Left renal cortex interstitium (tissue), 4 donors: ENCODE measurements at places on chromosomes 4 and X. TPM values are rescaled to one million over a fixed set of nuclear protein-coding genes. Genes with fewer than 3 reads are reported as not detected.
A peak's percentile ranks its signal among the peaks of the same experiment; 100 is the strongest.

- DNase-seq = no peak
Measured at GRCh38 chr4:182235021-182235795, 8.0 kb upstream of the TENM3 start.

DNA sequence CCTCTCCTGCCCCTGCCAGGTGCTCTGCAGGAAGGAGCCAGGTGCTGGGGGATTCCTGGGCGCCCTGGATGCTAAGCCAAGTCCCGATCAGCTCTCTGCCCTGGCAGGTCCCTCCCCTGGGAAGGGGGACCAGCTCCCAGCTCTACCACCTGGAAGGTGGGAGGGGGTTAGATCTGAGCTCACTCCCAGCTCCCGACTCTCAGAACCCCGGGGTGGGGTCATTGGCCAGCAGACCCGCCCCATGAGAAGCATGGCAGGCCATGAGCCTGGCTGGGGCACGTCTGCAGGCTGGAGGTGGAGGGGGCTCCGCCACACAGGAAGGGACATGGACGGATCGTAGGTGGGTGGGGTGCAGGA is 83.4 kb upstream of the NKX1-1 start:
- DNase-seq = no peak

PDLIM3 gene
- polyA plus RNA-seq = 3.8 TPM

GRCh38 chr4:3246458-3247398 is 2.2 kb upstream of the MSANTD1 start:
- DNase-seq = no peak

DNA sequence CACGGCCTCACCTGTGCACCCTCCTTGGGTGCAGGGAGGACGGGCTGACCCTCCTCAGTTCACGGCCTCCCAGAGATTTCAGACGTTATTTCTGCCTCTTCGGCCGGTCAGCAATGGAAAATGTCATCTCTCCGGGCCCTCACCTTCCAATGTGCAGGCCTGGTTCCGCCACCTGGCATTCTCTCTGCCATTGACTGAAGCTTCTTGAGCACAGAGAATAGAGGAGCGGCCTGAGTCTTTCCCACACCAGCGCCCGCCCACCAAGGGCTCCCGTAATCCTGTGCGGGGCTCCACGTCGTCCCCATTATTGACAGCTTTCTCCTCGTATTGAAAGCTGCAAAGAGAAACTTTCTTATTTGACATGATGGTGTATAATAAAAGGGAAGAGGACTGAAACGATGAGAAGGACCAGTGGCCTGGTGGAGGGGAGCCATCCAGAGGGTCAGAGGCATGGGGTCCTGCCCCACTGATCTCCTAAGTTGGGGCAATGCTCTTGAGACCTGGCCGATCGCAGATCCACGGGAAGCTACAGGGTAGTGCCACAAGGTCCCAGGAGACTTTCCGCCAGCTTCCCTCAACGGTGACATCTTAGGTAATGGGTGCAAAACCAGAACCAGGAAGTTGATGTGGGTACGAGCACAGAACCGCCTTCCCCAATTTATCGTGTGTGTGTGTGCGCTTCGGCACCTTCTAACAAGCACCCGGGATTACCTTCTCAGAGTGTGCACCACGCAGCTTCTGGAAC is 20.6 kb downstream of the HTRA3 start:
- no peak for DNase-seq

- no peak for DNase-seq
Measured at GRCh38 chr4:70614184-70614555, 14.4 kb upstream of the ENAM start.

DNA sequence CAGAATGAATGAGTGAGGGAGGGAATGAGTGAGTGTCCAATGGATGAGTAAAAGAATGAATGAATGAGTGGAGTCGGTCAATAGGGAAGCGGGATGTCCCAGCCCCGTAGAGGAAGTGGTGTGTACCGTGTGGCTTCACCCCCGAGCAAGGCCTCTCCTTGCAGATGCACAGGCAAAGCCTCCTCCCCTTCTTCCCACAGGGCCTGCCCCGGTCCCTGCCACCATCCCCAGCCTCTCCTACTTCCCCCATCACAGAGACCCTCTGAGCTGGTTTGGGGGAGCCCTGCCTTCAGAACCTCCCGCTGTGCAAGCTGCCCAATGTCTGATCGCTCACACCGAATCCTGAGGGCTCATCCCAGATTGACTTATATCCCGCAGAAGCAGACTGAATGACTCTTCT is 13.6 kb downstream of the HTRA3 start:
- DNase-seq = no peak

DNA sequence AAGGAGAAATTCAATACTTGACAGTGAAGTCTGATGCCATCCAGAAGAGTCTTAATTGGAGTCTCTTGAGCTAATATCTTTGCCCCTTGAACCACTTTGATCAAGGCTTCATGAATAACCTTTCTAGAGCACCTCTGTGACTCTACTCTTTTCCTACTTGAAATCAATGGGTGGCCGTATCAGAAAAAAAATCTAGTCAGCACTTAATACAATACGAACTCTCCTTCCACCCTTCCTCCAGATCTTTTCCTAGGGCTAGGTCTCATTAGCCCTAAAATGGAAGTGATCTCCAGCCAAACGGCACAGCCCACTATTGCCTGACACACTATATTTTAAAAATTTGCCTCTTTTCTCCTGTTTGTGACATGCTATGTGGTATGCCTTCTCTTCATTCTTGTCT is 129.6 kb upstream of the TLL1 start:
- DNase-seq = no peak

CPLX1 gene
- 2.2 TPM for polyA plus RNA-seq

CXCL5 gene
- polyA plus RNA-seq = 0.11 TPM

GABRG1 gene
- 0.30 TPM for polyA plus RNA-seq

FRMD7 gene
- polyA plus RNA-seq = 1.9 TPM

DNA sequence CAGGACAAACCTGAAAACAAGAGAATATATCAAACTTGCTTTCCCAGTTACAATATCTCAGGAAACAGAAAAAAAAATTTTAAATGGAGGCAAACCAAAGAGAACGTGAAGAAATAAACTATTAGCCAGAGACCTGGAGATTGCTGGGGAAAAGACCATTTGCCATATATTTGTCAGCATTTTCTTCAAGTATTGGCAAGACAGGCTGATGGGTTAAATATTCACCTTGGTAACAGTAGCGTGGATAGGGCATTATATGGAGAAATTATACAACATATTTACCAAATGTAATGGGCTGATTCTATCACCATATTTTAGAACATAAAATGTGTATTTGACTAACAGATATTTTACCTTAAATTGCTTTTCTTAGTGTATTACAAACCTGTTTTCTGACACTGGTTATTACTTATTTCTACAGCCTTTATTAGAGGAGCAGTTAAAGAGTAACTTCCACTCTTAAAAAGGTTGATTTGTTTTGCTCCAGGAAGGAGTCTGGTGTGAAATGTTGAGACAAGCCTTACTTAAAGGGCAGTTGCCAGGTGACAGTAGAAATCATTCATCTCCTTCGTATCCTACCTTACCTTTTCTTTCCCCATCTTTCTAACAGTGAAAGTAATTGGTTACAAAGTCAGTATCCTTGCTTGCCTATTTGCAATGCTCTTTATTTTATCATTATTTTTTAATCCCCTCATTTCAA is 575.5 kb downstream of the GBA3 start:
- DNase-seq = no peak

CT45A2 gene
- not detected for polyA plus RNA-seq

GRCh38 chrX:252244-252956 is 28.8 kb upstream of the PLCXD1 start:
- no peak for DNase-seq

DNA sequence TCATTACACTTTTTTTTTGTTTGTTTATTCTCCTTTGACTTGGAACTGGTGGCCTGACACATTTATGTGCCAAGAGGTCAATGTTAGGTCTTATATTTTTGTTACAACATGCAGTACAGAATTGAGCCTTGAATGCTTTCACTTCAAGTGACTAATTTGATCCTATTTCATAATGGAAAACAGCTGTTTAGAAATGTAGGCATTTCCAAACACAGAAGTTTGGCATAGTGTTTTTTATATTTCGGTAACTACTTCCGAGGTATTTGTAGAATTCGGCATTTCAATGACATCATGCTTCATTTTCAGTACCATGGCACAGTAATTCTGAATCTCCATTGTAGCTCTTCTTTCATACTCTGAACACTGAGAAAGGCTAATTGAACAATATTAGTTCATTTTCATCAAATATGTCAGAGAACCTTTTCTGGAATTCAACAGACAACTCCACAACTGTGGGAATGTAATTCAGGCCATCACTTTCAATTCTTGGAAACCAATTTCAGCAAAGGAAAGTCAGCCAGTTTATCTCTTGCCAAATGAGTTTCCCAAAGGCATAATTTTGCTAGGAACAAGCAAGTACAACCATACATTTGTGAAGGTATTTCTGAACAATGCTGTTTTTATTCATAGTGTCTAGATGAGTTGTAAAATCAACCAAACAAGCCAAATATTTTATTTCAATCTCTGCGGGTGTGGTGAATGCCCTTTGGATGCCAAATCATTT is 11.4 kb downstream of the FAM120C start:
- no peak for DNase-seq

DNA sequence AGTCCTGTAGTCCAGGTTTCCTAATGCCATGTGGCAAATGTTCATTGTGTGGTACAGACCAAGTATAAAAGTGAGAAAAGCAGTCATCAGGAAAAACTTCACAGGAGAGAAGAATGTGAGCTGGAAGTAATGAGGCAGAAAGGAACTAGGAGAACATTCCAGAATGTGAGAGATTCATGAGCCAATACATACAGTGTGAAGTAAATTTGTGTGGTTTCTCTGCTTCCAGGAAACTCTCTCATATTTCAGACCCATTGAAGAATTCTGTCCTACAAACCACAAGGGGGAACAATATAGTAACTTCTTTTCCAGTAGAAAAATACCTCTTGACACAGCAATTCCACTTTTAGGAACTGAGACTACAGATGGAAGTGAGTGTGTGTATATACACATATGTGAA is 136.5 kb downstream of the RNF150 start:
- no peak for DNase-seq

DNA sequence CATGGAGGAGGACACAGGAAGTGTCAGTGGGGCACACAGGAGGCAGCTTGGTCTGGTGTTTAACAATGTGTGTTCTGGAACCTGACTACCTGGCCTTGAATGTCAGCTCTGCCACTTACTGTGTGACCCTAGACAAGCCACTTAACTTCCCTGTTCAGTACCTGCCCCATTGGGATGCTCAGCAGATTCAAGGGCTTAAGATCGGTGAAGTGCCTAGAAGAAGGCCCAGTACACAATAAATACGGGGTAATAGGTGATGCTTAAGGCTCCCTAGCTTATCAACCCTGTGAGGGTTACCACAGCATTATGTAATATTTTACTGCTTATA is 1.6 kb upstream of the CHIC2 start:
- no peak for DNase-seq

DNA sequence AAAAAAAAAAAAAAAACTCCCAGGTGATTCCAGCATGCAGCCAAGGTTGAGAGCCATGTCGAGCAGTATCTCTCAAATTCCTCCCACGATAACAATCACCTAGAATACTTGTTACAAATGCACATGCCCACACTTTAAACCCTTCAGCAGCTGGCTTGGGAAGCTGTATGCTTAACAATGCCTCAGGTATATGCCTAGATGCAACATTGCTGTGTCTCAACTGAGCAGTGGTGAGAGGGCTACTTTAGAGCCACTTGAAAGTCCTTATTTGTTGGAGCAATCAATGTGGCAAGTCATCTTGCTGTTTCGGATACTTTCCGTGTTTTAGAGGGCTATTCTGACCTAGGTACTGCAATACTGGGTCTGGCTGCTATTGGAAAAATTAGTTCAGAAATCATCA is 487.4 kb downstream of the INPP4B start:
- DNase-seq = no peak

DNA sequence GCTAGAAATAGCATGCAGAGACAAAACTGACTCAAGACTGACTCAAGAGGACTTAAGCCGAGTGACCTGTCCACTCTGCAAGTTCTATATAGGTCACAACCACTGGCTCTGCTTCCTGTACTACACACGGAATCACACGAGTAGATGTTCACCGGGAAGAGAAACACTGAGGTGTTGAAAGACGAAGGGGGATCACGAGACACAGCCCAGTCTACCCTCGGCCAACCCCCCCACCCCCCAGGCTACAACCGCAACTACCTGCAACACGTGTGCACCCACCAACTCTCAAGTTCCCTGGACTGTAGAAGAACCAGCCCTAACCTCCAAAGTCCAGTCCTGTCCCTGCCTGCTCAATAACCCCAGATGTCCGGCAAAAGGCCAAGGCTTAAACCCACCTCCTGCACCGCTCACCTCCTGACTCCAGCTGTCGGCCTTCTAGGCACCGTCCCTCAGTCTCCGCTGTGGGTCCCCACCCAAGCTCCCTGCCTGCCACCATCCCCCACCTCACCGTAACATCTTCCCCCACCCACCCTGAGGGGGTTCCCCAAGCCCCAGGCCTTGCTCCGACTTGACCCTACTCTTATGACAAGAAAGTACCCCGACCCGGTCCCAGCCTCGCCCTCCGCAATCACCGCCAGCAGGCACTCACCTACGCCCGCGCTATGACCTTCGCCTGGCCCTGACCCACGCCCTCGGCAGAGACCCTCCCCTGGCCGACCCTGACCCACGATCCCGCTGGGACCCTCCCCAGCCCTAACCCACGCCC is 739 bp downstream of the GAK start:
- DNase-seq = no peak

GRCh38 chrX:150615356-150615755 is 46.9 kb downstream of the MTM1 start:
- no peak for DNase-seq

CD40LG gene
- polyA plus RNA-seq = 0.09 TPM

GRCh38 chr4:34845926-34846325 is 1398.4 kb downstream of the ARAP2 start:
- DNase-seq = no peak

ARHGAP36 gene
- polyA plus RNA-seq = not detected

DNA sequence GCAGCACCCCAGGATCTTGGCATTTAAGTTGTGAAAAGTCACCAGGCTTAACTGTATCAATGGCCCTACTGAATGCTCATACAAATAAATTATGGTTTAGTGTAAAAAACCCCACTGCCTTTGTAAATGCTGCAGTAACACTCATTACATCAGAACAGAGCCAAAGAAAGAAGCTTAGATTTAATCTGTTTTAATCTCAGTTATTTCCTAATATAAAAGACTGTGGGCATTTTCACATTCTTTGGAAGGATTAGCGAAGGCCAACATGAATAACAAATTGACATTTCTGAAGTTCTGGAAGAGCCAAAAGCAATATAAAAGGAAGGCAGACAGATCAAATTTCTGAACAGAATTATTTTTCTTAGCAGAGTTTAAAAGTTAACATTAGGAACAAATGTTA is 140.0 kb upstream of the HCCS start:
- DNase-seq = no peak

- peak; percentile 36 for DNase-seq
Measured at GRCh38 chr4:41258783-41259182, 2.1 kb downstream of the UCHL1 start.

GRCh38 chr4:66404141-66404540 is 733.9 kb upstream of the EPHA5 start:
- DNase-seq = no peak

MAGEA11 gene
- not detected for polyA plus RNA-seq
